ENCODE measurements at places on chromosomes 4 and X. TPM values are rescaled to one million over a fixed set of nuclear protein-coding genes. Genes with fewer than 3 reads are reported as not detected.
A peak's percentile ranks its signal among the peaks of the same experiment; 100 is the strongest.

DNA sequence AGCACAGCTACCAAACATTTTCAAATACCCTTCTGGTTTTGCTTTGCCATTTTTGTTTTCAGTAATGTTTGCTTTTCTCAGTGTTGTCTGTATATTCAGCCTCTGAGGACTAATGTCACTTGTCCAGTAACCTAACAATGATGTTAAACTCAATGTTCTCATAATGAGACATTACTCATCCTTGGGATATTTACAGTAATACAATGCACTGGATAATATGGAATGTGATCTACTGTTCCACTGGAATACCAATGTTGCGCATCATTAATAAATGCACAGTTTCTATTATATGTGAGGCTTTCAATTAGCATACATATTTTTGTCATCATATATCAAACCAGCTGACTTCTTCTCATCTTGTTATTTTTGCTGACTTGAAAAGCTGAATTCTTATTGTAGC is 259.1 kb downstream of the SH2D1A start:
- no peaks in the 10 kb centered on the region for H3K4me1 ChIP-seq
- H3K36me3 ChIP-seq: no peaks in the 10 kb centered on the region
- H3K4me3 ChIP-seq: no peak overlapping the region
- no peak overlapping the region for H3K27ac ChIP-seq
- no peaks in the 10 kb centered on the region for H3K27me3 ChIP-seq
- no peak for DNase-seq

Gene ASIC5
- total RNA-seq: not detected

Gene GYPA
- total RNA-seq: not detected

GRCh38 chr4:172515266-172515879 is 653.2 kb upstream of the GALNT7 start:
- no peak overlapping the region for H3K27ac ChIP-seq
- H3K36me3 ChIP-seq: no peaks in the 10 kb centered on the region
- H3K4me3 ChIP-seq: no peak overlapping the region
- H3K27me3 ChIP-seq: no peaks in the 10 kb centered on the region
- DNase-seq: no peak

DNA sequence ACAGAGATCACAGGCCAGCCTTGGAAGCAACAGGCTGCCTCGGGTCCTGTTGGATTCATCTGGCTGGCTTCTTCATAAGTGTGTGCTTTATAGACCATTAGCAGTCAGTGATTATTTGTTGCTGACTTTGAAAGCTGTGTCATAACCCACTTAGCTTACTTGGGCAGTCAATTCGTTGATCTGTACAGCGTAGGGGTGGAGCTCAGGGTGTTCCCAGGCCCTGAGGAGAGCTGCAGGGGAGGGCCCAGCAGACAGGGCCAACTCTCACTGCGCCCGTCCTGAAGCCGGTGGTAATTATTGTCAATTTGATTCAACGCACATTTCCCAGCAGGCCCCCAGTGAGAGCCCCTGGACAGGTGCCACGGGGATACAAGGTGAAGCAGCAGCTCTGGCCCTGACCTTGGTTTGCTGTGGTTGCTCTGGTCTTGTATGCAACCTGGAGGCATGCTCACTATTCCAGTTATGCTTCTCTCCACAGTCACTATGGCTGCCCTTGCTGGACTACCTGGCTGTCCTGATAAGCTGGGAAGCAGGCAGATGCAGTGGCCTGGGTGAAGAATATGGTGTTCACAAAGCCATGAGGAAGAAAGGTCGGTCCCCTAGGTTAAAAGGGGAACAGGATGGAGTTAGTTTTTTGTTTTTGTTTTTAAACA is 40.1 kb upstream of the HMGB3 start:
- no peaks in the 10 kb centered on the region for H3K36me3 ChIP-seq
- H3K4me3 ChIP-seq: no peak overlapping the region
- no peaks in the 10 kb centered on the region for H3K27me3 ChIP-seq
- no peak for DNase-seq
- H3K27ac ChIP-seq: no peak overlapping the region

DNA sequence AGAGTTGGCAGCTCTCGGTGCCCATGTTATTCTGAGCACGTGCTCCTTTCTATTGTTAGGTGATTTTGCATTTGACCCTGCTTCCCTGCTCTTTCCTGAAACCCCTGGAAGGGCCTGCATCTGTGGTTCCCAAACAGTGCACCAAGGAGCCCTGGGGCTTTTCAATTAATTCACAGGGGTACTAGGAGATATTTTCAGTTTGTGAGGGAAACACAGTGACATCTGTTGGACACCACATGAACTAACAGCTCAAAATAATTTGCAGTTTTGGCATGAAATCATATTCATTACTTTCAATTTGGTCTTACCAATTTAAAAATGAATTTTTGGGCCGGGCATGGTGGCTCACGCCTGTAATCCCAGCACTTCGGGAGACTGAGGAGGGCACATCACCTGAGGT is 156.6 kb downstream of the GATB start:
- no peak overlapping the region for H3K27ac ChIP-seq
- H3K36me3 ChIP-seq: no peaks in the 10 kb centered on the region
- no peaks in the 10 kb centered on the region for H3K4me1 ChIP-seq
- H3K4me3 ChIP-seq: no peak overlapping the region
- no peaks in the 10 kb centered on the region for H3K27me3 ChIP-seq
- DNase-seq: no peak

- H3K4me3 ChIP-seq: no peak overlapping the region
- H3K4me1 ChIP-seq: peaks cover 6% of the 10 kb centered on the region
- no peaks in the 10 kb centered on the region for H3K36me3 ChIP-seq
- no peak for DNase-seq
These were observed 68.6 kb downstream of the PRSS12 start for GRCh38 chr4:118284169-118284568.

Gene NUDT11
- total RNA-seq: 1.7 TPM

GRCh38 chr4:98573791-98574190 is 84.6 kb downstream of the TSPAN5 start:
- no peaks in the 10 kb centered on the region for H3K36me3 ChIP-seq
- no peaks in the 10 kb centered on the region for H3K4me1 ChIP-seq
- H3K27ac ChIP-seq: no peak overlapping the region

GRCh38 chr4:105246712-105247111 is 100.0 kb downstream of the TET2 start:
- no peak for DNase-seq
- no peaks in the 10 kb centered on the region for H3K36me3 ChIP-seq
- no peaks in the 10 kb centered on the region for H3K27me3 ChIP-seq
- no peak overlapping the region for H3K27ac ChIP-seq
- no peak overlapping the region for H3K4me3 ChIP-seq

GRCh38 chrX:9557091-9557490 is 92.2 kb downstream of the TBL1X start:
- DNase-seq: no peak
- no peaks in the 10 kb centered on the region for H3K4me1 ChIP-seq
- no peaks in the 10 kb centered on the region for H3K27me3 ChIP-seq
- H3K4me3 ChIP-seq: no peak overlapping the region
- H3K27ac ChIP-seq: no peak overlapping the region

Gene HGFAC
- total RNA-seq: 2.2 TPM

DNA sequence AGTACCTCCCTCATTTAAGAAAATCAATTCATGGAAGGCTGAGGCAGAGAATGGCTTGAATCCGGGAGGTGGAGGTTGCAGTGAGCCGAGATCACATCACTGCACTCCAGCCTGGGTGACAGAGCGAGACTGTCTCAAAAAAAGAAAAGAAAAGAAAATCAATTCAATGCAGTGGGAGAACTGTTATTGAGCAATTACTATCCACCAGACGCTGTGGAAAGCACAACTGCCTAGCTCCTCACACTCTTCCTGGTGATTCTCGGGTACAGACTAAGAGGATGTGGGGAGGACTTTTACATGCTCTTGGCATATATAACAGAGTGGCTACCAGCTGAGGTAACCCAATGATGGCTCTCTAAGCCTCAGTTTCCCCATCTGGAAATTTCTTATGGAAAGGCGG is 2.7 kb upstream of the TMSB4X start:
- peak overlapping the region; percentile 94 for H3K27ac ChIP-seq
- H3K4me3 ChIP-seq: no peak overlapping the region
- H3K4me1 ChIP-seq: peaks cover 13% of the 10 kb centered on the region

Measured in ascending aorta (tissue), 2 donors.